Esophagus squamous epithelium (tissue), 5 donors: ENCODE measurements at places on chromosomes 12 and 14.

DNA sequence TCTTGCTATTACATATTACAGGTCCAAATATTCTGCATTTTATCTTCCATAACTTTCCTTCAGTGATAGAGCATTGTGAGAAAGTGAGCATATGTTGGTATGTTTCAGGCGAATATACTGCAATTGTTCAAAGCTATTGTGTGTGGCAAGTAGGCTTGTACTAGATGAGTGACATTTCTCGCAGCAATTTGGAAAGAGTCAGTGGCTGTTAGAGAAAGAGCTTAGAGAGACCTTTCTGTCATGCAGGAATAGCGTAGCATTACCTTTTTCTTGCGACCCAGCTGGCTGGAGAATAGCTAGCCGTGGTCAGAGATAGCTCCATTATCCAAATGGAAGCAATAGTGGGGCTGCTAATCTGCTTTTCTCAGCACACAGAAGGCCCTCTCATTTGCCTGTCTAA is 678.5 kb upstream of the FOXG1 start:
- DNase-seq: no peak

- no peak for DNase-seq
Observed at GRCh38 chr12:46269429-46270241, 792 bp upstream of the SLC38A1 start.

DNA sequence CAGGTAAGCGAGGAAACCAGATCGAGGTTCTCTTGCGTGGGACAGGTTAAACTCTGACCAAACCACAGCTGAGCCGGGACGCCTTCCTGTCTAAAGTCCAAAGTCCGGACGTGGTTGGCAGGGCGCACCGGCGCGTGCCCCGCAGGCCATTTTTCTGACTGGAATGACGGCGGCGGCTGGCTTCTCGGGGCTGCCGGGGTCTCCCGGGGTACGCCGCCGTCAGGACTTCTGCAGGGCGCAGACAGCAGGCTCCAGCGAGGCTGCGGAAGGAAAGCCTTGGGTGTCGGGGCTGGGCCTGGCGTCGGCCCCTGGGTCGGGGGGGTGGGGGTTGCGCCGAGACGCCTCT is 32.8 kb downstream of the MIA2 start:
- DNase-seq: peak; percentile 14

- no peak for DNase-seq
Observed at GRCh38 chr14:101128478-101129321, 225.2 kb upstream of the RTL1 start.

DNA sequence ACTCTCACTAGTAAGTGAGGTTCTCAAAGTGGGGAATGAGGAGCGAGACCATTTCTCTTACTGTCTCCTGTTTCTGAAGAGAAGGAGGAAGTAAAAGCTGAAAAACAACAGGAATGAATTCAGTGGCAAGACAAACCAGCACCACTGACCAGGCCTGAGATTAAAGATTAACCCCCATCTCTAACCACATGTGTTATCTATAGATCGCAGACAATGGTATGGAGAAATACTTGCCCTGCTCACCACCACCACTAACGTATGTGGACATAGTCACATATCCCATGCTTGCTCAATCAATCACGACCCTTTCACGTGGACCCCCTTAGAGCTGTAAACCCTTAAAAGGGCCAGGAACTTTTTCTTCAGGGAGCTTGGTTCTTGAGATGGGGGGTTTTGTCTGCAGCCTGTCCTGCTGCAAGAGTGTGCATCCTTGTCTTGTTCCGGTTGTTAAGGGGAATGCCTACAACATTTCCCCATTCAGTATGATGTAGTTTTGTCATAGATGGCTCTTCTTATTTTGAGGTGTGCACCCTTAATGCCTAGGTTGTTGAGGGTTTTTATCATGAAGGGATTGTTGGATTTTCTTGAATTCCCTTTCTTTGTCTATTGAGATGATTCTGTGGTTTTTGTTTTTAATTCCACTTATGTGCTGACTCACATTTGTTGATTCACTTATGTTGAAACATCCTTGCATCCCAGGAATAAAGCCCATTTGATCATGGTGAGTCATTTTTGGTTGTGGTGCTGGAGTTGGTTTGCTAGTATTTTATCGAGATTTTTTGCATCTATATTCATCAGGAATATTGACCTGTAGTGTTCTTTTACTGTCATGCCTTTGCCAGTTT is 698.8 kb upstream of the LMO3 start:
- DNase-seq: no peak

DNA sequence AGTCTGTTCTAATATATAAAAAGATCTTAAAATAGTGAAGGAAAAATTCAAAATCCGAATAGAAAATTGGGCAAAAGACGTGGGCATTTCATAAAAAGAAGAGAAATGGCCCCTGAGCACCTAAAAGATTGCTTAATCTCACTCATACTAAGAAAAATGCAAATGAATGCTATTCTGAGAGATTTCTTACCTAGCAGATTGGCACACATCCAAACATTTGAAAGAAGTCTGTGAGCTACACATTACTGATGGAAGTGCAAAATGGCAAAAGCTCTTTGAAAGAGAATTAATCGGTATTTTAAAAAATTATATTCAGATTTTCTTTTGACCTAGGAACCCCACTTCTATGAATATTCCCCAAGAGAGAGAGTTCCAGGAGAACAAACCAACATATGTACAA is 280.4 kb upstream of the GARIN6 start:
- DNase-seq: no peak

DNA sequence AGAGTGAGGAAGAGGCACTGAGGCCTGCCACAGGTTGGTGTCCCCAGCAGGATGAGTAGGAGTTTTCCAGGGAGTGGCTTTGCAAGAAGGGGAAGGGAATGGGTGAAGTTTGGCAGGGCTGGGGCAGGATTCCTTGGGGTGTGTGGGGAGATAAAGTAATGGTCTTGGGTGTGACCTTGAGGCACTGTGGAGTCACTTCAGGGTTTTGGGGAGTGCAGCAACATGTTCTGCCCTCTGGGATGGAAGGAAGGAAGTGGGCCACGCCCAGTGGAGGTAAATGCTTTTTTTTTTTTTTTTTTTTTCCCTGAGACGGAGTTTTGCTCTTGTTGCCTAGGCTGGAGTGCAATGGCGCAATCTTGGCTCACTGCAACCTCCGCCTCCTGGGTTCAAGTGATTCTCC is 108.9 kb downstream of the ADCK1 start:
- DNase-seq: no peak

DNA sequence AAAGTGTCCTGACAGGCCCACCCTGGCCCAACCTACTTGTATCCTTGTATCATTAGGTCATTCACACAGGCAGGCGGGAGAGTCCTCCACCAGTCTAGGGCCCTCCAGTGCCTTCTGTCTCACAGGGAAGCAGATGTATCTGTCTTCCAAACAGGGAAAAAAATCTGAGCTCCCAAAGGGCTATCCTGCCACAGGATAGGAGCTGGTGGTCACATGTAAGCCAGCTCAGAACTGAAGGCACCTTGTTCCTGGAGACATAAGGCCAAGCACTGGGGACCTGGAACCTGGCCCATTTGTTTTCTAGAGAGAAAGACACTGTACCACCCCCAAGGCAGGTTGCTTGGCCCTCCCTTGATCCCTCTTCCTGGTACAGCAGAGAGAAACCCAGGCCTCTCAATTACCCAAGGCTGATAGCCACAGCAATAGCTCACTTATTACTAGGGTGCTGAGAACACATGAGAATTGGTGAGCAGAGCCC is 19.4 kb upstream of the PLEKHH1 start:
- no peak for DNase-seq

DNA sequence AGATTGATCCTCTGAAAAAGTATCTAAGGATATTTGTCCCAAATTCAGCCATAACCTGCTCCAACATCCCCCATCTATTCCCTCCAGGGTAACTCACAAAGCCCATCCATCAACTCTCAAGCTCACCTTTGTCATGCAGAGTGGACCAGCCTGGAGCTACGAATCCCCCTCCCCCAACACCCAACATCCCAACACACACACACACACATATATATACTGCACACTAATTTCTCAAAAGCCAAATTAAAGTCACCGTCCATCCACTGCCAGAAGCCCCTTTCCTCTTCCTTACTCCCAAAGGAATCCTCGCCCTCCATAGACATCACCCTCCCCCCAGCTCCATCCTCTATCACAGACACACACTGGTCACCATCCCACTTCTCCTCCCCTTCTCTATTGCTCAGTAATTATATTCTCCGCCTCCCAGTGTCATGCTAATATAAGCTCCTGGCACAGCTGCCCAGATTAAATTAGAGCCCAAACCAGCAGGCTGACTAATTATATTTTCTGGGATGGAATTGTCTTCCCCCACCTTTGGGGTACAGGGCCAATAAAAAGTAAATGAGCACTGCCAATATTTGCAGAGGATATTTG is 13.5 kb upstream of the TESPA1 start:
- DNase-seq: no peak

DNA sequence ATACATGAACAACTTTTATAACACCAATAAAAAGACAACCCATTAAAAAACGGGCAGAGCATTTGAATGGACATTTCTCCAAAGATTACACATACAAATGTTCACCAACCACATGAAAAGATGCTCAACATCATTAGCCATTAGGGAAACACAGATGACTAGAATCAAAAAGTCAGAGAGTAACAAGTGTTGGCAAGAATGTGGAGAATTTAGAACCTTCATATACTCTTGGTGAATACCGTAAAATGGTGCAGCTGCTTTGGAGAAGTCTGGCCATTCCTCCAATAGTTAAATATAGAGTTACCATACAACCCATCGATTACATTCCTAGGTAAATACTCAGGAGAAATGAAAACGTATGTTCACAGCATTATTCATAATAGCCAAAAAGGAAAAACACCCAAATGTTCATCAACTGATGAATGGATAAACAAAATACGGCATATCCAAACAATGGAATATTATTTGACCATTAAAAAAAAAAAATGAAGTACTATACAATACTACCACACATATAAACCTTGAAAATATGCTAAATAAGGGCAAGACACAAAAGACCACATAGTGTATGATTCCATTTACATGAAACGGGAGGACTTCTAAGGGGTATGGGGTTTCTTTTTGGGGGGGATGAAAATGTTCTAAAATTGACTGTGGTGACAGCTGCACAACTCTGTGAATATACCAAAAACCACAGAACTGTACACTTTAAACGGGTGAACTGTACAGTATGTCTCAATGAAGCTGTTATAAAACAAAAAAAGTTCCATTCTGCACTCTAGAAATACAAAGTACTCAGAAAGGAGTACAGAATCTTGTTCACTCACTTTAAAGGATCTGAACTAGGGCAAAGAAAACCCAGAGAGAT is 3.2 kb downstream of the CORO1C start:
- DNase-seq: no peak

- no peak for DNase-seq
Observed at GRCh38 chr12:1279050-1279449, 288.0 kb downstream of the ERC1 start.

GRCh38 chr12:31390991-31391390 is 65.0 kb upstream of the SINHCAF start:
- DNase-seq: no peak

DNA sequence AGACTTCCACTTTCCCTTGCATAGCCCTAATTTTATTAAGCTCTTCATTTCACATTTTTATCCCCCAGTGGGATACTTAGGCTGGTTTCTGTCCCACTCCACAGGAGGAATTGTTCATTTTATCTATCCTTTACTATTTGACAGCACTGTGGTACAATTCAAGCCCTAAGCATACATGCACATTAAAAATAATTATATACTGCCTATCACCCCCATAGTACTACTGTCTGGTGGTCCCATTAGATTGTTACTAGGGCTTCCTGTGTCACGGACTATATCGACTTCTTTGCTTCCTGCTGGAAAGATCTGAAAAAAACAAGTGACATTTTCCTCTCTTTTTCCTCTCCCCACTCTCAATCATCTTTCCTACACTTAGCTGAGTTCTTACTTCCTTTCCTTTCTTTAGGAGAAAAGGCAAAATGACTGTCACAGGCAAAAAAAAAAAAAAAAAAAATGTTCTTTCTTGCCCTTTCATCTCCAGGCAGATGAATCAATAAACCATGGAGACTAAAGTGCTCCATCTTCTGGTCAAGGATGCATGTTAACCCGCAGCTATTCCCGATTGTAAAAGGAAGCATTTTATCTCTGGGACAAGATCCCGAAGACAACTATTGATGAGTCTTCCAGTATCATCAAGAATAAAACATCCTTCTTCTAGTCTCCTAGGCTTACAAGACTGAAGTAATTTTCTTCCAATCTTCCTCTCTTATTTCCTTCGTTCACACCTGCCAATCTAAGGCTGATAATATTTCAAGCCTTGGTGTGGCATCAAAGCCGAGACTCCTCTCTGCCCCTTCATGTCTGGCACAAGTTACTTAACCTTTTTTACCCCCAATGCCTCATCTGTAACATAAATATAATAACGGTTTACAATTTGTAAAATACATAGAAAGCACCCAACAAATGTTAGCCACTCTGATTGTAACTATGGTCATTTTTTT is 94.4 kb upstream of the PLEKHG7 start:
- DNase-seq: no peak

DNA sequence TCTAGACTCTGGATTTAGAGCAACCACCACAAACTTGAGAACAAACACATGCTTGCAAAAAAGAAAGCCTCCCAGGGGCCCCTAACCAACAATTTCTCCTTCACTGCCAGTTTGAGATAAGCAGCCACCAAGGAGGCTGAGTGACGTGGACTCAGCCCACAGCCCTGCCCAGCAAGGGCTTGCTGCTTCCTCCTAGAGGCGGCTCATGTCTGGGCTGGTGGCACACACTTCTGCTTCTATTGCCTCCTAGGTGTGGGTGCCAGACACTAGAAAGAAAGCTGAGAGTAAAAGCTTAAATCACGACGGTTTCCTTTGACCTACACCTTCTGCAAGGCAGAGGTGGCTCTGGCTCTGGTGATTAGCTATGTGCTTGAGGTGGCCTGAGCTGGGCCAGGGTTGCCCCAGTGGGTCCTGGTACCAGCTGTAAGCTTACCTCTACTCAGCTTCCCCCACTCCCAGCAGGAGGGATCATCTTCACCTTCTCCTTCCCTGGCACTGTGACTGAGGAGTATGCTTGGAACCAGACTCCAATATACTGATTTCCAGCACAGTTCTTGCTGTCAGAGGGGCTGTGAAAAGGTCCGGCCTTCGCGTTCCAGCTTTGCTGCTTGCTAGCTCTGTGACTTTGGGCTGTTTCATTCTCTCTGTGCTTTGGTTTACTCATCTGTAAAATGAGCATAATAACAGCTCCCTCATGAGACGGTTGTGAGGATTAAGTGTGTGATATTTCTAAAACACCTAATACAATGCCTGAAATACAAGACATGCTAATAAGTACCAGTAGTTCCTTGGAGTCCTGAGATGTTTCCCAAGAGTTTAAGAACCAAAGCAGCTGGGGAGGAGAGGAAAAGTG is 89.7 kb upstream of the PARP11 start:
- DNase-seq: no peak

- no peak for DNase-seq
Observed at GRCh38 chr14:101991352-101991751, 27.0 kb downstream of the DYNC1H1 start.

GRCh38 chr14:51018521-51018920 is 74.2 kb upstream of the PYGL start:
- no peak for DNase-seq
